ENCODE measurements at places on chromosomes 7 and 10. TPM values are rescaled to one million over a fixed set of nuclear protein-coding genes. Genes with fewer than 3 reads are reported as not detected.

Gene FAM25C
- total RNA-seq, result not detected

Gene ANKRD30A
- not detected for total RNA-seq

Gene NKX1-2
- not detected for total RNA-seq

Gene SKIDA1
- total RNA-seq, result 0.97 TPM

Gene C10orf62
- 0.06 TPM for total RNA-seq

Gene SUFU
- 2.3 TPM for total RNA-seq

Gene SFR1
- total RNA-seq, result 5.0 TPM

Gene LIPN
- total RNA-seq, result not detected

Gene GPR85
- 0.13 TPM for total RNA-seq

Gene NKX2-3
- under 0.01 TPM for total RNA-seq

Gene GIMAP2
- 43.5 TPM for total RNA-seq

Gene MEOX2
- 23.5 TPM for total RNA-seq

Gene EBF3
- total RNA-seq, result 9.5 TPM

Gene GPER1
- total RNA-seq, result 1.1 TPM

Gene DKK1
- total RNA-seq, result 21.4 TPM

Gene PIP
- total RNA-seq, result not detected

Gene CALHM3
- not detected for total RNA-seq

Gene POLR2J2
- total RNA-seq, result 0.97 TPM

Gene SLC26A5
- under 0.01 TPM for total RNA-seq

Gene GGCT
- total RNA-seq, result 30.6 TPM

Gene HDAC9
- total RNA-seq, result 26.3 TPM

Gene CCDC172
- total RNA-seq, result not detected

Gene INMT
- total RNA-seq, result 0.16 TPM

Gene PPP1R9A
- total RNA-seq, result 15.9 TPM

Gene EPHA1
- not detected for total RNA-seq

Gene PCDH15
- total RNA-seq, result under 0.01 TPM

Gene MYH16
- total RNA-seq, result 0.16 TPM

Gene VPS37D
- 2.4 TPM for total RNA-seq

Gene ZNF503
- 0.32 TPM for total RNA-seq

Gene AMZ1
- under 0.01 TPM for total RNA-seq

Gene RASA4B
- 8.3 TPM for total RNA-seq
